ENCODE measurements at places on chromosomes 11 and 22.

- DNase-seq = no peak
Measured at GRCh38 chr22:29539105-29539504, 14.5 kb downstream of the THOC5 start.

DNA sequence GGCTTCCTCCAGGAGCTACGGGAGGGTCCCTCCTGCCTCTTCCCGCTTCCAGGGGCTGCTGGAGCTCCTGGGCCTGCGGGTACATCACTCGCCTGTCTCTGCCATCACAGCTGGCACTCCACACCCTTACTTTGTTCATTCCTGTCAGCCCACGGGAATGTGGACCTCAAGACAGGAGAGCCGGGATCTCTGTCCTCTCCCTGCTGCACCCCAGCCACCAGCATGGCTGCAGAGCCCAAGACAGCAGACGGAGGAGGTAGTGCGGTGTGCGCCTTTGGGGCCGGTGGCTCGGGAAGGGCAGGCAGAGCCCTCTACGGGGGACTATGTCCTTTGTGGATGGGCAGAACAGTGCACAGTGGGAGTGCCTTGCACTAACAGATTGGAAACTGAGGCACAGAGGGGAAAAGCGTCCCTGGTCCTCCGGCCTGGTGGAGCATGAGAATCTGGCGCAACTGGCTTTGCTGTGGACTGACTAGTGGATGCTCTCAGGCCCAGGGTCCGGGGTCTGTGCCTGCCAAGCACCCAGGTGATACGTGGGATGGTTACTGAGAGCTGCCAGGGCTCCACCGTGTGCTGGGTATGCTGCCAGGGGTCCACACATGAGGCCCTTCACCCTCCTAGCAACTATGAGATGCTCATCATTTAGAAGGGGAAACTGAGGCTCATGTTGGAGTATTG is 47.3 kb downstream of the IGF2 start:
- DNase-seq = no peak

- peak; percentile 95 for DNase-seq
Measured at GRCh38 chr22:40177738-40178416, at the start of gene TNRC6B. TNRC6B (plus strand) TSS chr22:40177925; CDS start chr22:40178136, 211 bp downstream.

- no peak for DNase-seq
Measured at GRCh38 chr11:28464252-28464867, 356.2 kb downstream of the METTL15 start.

DNA sequence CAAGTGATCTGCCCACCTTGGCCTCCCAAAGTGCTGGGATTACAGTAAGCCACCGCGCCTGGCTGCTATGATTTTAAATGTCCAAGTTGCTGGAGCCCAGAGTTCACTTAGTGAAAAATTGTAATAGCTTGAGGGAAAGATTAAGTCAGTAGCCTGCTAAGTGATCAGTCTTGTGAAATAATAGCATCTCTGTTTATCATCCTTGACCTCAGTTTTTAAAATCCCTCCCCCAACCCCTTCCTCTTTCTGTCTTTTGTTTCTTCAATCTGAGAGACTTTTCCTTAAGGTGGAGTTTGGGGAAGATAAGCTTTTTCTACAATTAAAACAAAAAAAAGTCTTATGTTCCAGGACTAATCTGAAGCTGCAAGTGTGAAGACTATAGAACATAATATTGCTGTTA is 6.4 kb downstream of the HIPK3 start:
- no peak for DNase-seq

DNA sequence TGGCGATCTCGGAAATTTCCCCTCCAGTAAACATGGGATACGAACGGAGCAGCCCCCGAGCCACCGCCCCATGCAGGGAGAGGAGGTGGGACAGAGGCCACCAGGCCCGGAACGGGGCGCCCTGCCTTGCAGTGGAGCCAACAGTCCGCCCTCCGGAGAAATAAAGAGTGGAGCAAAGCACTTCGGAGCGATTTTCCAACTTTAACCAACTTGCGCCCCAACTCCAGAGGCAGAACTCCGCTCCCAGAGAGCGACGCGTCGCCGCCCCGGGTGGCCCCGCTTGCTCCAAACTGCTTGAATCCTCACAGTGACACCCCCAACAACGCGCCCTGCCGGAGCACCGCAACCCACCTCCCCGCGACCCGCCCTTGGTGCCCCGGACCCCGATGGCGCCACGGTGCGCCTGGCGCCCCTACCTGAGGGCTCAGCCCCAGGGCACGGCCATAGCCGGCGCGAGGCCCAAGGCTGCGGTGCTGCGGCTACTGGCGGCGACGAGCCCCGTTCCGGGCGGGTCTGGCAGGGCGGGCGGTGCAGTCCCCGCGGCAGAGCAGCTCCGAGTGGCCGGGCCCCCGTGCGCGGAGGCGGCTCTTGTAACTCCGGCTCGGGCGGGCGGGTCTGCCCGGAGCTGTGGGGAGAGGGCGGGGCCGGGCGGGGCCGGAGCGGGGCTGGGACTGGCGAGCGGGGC is at the start of gene AHNAK:
TSS of gene AHNAK (minus strand) at position 563 of the 685 bp plus-strand sequence. CDS start 10,708 bp downstream, outside the sequence.
- no peak for DNase-seq

- DNase-seq = no peak
Measured at GRCh38 chr11:23252426-23252825, 392.2 kb upstream of the CCDC179 start.

- no peak for DNase-seq
Measured at GRCh38 chr11:76692956-76693355, 22.4 kb upstream of the LRRC32 start.

DNA sequence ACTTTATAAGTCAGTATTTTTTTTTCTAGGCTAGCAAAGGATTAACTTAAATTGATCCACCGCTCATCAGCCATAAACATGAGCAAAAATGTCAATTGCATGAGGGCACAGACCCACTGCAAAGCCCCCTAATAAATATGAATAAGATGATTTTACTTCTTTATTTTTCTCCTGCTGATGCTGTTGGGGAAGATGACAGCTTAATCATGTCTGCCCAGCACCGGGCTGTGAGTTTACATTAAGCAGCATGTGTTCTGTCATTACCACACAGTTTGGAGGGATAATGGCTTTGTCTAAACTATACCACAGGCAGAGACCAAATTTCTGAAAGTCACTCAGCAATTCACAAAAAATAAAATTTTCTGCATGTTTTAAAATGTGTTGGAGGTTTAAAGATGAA is 346.3 kb downstream of the LRRC4C start:
- no peak for DNase-seq

- DNase-seq = no peak
Measured at GRCh38 chr22:44050766-44051355, 26.8 kb downstream of the PARVB start.

DNA sequence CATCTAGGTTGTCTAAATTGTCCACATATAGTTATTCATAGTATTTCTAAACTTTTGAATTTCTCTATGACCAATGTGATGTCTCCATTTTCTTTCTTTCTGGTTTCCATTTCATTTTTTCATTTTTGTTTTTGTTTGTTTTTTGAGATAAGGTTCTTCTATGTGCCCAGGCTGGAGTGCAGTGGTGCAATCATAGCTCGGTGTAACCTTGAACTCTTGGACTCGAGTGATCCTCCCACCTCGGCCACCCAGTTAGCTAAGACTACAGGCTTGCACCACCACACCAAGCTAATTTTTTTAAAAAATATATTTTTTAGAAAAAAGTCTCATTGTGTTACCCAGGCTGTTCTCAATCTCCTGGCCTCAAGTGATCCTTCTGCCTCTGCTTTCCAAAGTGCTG is 8.2 kb downstream of the GSTT4 start:
- DNase-seq = no peak

DNA sequence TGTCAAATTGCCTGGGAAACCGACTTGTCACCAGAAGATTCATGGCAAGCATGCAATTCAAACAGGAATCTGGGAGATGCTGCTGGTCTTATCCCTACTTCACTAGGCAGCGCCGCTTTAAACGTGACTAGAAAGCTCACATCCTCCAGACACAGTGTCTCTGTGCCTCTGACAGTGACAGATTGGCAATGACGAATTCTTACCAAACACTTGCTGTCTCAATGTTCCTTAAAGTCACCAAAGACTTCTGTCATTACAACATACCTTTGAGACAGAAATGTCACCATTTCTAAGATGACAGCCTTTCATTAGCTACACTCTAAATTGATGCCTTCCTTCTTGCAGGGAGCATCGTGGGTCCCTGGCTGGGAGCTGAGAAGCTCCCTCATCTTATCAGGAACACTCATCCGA is 197.8 kb downstream of the CWF19L2 start:
- DNase-seq = no peak

DNA sequence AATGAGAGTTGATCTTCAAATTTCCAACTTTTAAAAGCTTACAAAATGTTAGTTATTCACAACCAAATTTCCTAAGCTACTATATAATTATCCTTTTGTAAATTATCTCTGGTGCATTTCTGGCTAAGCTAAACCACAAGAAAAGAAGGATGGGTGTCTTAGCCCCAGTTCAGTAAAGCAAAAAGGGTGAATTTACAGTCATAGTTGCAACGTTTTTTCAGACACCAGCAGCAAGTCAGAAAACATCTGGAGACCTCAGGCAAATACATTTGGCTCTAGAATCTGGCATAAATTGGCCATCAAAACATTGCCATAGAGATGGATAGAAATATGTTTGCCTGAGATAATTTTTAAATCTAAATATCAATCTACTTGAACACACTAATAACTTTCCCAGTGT is 257.0 kb downstream of the GUCY1A2 start:
- DNase-seq = no peak

- DNase-seq = no peak
Measured at GRCh38 chr22:43854786-43855271, 7.5 kb downstream of the SULT4A1 start.

DNA sequence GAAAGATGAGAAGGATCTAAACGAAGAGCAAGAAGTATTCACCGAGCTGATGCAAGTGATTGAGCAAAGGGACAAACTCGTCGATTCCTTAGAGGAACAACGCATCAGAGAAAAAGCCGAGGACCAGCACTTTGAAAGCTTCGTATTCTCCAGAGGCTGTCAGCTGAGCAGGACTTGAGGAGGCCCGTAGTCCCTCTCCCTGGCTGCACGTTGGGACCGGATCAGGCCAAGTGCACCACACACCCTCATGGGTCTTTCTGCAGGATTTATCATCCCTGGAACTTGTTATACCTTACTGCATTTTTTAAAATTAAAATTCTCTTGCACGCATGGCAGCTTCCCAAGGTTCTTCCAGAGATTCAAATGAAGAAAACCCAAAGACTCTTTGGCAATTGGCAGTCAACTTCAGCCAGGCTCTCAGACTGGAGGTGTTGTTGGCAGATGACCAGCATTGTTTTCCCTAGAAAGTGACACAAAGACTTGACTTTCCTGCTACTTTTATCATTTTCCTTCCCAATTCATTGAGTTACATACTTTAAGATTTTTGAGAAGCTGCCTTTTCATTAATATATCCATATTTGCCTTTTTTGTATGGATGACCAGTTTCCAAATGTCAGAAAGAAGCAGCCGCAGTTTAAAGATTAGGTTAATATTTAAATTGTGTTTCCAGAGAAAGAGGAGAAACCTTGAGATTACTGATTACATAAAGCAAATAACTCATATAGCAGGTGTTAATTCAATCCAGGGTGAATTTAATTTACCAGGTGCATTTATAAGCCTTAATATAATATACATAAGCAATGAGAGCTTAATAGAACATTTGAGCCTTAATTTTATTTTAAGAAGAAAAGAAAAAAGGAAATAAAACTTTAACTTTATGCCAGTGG is 18.8 kb upstream of the PARVA start:
- no peak for DNase-seq

DNA sequence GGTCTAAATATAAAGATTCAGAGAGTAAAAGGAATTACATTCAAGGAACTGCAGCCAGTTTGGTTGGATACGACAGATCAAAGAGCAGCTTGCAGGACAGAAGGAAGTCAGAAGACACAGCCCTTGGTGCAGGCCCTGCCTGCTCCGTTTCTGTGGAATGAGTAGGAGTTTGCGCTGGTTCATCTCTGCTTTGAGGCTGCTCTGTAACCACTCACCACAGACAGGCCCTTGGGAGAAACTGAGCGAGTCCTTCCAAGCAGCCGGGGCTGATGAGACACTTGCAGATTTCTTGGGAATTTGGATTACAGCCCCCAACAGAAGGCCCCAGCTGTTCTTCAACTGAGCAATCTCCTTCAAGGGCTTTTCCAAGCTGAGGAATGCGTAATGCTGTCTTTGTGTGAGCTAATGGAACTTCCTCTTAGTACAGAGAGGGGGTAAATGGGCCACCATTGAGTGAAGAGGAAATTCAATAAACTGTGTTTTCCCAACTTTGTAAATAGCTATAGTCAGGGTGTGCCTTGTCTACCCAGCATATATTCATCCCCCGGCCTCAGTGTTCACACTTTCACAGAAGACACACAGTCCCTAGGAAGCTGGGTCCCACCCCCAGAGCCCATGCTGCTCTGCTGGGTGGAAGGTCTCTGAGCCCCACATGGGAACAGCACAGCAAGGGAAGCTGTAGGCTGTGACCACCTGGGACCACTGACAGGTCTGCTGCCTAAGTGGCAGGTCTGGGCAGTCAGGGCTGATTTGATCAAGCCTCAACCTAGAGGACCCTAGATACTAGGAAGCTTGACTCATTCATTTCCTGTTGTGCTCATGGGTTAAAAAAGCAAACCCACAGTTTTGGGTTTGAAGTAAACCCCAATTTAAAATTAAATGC is 16.6 kb downstream of the IL10RA start:
- DNase-seq = no peak

DNA sequence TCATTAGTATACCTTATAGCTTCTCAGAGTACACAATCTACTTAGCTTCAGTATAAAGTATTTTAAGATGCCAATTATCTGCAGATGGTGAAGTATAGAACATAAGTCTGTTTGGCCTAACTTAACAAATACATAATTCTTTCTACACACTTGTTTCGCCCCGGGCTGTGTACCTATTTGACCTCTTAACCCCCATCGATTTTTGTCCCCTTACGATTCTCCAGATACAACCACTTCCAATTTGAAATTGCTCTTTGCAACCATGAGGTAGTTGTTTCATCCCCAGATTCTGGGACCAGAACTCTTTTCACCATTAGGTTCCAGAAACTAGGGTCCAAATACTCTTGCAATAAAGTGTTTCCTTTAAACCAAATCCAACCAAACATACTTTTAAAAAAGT is 10.0 kb upstream of the UPB1 start:
- DNase-seq = no peak

Data from non-pigmented ciliary epithelial cell (primary cell).